ENCODE measurements at places on chromosomes 2 and 18.

DNA sequence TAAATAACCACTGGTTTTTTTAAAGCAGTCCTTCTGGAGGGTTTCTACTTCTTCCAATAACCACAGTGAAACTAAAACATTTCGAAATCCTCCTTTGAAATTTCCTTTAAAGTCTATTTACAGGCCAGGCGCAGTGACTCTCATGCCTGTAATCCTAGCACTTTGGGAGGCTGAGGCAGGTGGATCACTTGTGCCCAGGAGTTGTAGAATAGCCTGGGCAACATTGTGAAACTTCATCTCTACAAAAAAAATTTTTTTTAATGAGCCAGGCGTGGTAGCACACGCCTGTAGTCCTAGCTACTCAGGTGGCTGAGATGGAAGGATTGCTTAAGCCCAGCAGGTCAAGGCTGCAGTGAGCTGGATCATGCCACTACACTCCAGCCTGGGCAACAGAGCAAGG is 15.2 kb downstream of the KIDINS220 start:
- DNase-seq, result no peak

GRCh38 chr2:207257251-207258250 is 91.8 kb upstream of the KLF7 start:
- DNase-seq, result no peak

DNA sequence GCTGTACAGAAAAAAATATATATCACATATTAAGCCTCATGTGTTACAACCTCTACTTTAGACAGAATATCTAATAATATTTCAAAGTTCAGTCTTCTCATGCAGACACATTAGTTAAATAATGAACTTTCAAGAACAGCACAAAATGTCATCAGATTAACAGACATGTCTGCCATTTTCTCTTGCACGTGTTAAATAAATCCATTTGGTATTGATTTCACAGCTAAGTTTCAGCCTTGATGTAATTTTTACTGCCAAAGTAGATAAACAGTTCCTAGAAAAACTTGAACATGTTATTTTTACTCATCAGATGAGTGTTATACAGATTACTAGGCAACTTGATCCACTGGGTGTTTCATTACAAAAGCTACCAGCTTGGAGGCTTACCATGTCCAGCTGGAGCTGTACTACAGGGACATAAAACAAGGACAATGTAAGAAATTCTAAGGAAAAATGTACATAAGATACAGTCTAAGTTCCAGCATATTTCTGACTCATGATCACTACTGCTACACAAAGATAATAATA is 290.7 kb upstream of the DDX18 start:
- no peak for DNase-seq

GRCh38 chr2:108591163-108591562 is 56.9 kb downstream of the LIMS1 start:
- no peak for DNase-seq

DNA sequence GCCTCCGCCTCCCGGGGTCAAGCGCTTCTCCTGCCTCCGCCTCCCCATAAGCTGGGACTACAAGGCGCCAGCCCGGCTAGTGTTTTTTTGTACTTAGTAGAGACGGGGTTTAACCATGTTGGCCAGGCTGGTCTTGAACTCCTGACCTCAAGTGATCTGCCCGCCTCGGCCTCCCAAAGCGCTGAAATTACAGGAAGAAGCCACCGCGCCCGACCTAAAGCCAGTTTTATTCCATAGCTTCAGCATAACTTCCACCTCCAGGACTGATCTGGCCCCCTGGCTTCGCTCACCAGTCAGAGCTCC is 783 bp upstream of the TXNL4A start:
- DNase-seq, result no peak

DNA sequence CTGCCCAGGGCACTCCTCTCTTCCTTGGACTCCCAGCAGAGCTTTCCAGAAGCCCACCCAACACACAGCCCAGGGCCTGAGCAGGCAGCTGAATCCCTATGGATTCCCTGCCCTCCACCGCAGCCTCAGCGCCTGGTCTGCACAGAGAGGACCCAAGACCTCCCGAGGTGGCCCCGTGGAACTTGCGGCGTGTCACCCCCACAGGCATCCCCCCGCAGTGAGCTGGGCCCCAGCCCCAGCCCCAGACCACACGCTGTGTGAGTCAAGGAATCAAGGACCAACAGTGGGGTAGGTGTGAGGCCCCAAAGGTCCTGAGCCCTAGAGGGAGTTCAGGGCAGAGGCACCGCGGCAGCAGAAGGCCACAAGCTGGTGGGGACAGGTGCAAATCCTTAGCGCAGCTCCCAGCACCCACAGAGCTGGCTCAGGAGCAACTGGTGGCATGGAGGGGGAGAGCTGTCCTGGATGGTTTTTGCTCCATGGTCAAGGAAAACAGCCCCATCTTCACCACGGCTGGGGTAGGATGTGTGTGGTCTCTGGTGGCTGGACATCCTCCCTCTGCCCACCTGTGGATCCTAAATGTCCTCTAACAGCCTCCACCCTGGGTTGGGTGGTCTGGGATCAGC is 8.5 kb downstream of the HS6ST1 start:
- peak; percentile 54 for DNase-seq

- no peak for DNase-seq
These were observed 38.1 kb downstream of the LDLRAD4 start for GRCh38 chr18:13256444-13257305.

GRCh38 chr2:197088694-197089093 is 162.2 kb upstream of the PGAP1 start:
- no peak for DNase-seq

DNA sequence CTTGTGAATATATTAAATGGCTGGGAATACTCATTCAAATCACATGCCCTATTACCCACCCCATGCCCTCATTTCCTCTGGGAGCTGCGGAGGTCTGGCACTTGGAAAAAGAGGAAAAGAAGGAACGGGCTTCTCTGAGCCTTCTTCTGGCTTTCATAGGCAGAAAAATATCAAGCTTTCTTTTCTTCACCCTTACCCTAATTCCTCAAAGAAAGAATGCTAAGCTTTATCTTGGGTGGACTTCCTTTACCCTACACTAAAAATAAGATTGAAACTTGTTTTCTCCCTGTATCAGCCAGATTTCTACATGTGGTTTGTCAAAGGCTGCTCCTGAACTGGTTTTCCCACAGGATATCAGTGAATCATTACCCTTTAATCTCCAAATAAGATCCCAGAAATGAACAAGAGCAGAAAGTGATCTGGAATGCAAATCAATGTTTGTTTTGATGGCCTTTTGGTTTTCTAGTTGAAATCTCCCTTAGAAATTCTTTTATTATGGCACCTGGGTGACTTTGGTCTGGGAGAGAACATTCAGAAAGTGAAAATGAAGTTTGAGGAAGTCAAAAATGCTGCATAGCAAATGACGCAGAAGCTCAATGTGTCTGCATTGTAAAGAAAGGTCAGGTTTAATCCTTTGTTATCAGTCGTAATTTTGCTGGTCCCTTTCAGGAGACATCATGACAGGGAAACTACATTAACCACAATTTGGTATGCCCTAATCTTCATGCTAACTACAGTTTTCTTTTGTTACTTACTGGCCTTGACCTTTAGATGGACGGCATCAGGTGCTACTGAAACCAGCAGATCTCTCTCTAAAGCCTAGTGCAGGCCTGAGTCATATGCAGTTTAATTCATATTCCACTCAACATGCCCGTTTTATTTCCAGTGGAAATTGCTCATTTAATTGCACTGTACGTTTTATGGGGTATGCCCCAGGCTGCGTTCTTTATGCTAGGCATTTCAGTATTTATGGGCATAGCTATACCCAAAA is 46.6 kb upstream of the HNRNPA3 start:
- no peak for DNase-seq

DNA sequence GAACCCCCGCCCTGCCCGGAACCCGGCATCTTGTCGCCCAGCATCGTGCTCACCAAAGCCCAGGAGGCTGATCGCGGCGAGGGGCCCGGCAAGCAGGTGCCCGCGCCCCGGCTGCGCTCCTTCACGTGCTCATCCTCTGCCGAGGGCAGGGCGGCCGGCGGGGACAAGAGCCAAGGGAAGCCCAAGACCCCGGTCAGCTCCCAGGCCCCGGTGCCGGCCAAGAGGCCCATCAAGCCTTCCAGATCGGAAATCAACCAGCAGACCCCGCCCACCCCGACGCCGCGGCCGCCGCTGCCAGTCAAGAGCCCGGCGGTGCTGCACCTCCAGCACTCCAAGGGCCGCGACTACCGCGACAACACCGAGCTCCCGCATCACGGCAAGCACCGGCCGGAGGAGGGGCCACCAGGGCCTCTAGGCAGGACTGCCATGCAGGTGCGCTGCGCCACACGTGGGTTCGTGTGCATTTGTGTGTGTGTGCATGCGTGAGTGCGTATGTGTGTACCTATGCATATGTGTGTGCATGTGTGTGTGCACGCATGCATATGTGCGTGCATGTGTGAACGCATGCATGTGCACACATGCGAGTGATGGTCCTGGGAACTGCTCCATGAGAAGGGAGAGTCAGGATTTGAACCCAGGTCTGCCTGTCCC is 47.1 kb upstream of the ATG16L1 start:
- DNase-seq, result no peak

- DNase-seq, result no peak
These were observed 117.9 kb downstream of the TANC1 start for GRCh38 chr2:159086342-159086741.

DNA sequence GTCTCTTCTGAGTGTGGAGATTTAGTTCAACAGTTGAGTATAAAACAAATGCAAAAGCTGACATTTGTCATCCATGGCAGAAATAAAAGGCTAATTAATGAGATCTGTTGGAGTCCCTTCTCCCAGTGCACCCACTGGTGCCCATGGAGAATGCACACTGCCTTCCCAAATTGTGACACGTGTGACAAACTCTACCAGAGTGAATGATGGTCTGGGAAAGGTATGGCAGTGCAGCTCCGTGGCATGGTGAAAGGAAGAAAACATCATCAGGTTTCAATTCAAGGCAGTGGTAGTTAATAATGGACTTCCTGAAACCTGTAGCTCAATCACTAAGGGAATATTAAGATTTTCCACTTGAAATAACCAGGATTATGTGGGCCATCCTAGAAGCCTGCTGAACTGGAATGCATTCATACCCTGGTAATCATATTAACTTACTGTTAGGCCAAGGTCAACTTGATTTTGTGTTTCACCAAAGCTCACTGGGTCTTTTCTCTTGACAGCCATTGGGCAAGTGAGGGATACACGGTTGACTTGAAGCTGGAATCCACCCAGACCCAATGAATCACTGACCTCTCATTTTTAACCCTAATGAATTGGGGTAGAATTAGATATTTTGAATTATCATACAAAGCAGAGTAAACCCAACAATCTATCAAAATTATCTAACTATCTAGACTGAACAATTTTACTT is 167.6 kb downstream of the AFF3 start:
- DNase-seq, result no peak

DNA sequence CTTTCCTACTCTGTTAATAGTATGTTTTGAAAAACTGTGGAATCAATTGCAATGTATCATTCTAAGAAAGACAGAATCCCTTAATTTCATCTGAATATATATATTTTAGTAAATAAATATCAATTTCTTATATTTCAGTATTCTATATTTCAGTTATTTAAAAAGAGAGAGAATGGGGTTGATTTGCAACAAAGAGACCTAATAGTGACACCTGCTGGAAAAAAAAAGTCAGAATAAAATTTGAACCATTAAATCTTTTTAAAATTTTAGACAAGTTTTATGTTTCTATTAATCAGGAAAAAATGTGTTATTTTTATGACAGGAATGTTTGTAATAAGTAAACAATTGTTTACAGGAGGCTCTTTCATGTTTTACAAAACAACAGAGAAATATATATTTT is 20.7 kb upstream of the CCNT2 start:
- no peak for DNase-seq

GRCh38 chr2:1818404-1818803 is 74.1 kb upstream of the PXDN start:
- no peak for DNase-seq

- no peak for DNase-seq
These were observed 31.0 kb upstream of the EPB41L3 start for GRCh38 chr18:5574843-5575242.

- DNase-seq, result no peak
These were observed 72.6 kb downstream of the CTAGE1 start for GRCh38 chr18:22344908-22345670.

GRCh38 chr2:215949991-215950404 is 63.4 kb downstream of the MREG start:
- no peak for DNase-seq

DNA sequence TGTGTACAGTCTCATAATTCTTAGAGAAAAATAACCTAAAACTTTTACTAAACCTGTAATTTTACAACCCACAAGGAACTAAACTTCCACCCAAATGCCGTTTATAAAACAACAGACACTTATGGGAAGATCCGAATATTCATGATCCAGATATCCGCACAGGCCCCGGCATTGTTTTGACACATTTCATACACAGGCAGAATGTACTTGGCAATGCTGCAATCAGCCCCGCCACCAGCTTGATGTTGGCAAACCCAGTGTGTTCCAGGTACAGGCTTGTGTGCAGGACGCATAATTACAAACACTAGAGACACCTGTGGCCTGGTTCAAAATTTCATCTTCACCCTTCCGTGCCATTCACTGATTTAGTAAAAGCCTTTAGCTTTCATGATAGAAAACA is 393.0 kb upstream of the SALL3 start:
- no peak for DNase-seq

GRCh38 chr2:55489467-55490062 is 30.0 kb upstream of the CFAP36 start:
- no peak for DNase-seq

DNA sequence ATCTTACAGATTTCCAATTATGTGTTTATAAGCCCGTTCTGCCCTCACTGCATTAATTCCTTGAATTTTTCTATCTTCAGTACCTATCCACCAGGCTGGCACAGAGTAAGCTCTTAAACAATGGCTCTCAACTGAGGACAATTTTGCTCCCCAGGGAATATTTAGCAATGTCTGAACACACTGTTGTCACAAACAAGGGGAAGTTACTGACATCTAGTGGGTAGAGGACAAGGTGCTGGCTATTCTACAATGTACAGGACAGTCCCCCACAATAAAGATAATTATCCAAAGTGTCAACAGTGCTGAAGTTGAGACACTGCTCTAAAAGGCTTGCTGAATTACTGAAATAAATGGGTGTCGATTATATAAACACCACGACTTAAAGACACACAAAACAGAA is 5.0 kb downstream of the NDUFS1 start:
- no peak for DNase-seq

DNA sequence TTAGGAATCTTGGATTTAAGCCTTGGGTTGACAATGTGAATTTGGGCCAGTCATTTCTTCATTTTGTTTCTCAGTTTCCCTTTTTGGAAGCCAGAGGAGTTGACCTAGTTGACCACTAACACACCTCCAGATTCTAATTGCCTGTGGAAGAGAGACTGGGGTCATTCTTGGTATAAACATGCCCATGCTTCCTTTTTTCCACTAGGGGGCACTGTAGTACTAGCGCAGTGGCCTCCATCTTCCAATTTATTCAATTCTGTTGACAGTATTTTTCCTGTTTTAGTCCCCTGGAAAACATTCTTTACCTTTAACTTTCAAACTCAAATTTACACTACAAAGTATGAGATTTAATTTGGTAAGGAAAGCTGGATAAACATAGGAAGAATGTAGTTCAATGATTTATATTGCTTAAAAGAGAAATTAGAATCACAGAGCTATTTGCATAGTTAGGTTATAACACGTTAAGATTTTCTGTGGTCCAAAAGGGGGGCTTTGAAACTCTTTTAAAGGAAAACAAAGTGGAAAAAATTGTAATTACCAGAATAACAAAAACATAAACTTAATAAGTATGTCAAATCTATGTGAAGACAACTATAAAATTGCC is 57.5 kb upstream of the AGPS start:
- DNase-seq, result no peak

Measured in activated effector memory CD4-positive, alpha-beta T cell treated with anti-CD3 and anti-CD28 coated beads, Interleukin-2, amount 50 U/mL, for 16 hours (primary cell).